ENCODE measurements at places on chromosomes 12 and 14. TPM values are rescaled to one million over a fixed set of nuclear protein-coding genes. Genes with fewer than 3 reads are reported as not detected.

SLC10A1 gene
- not detected for total RNA-seq

CD27 gene
- total RNA-seq, result 0.17 TPM

KRT85 gene
- total RNA-seq, result not detected

GSC gene
- total RNA-seq, result 0.51 TPM

OR5AU1 gene
- not detected for total RNA-seq

FOXN4 gene
- total RNA-seq, result not detected

MGP gene
- 2.0 TPM for total RNA-seq

KDM2B gene
- 21.6 TPM for total RNA-seq

OR6C2 gene
- not detected for total RNA-seq

ALKBH1 gene
- total RNA-seq, result 12.1 TPM

Measured in fibroblast of lung (primary cell).